Substantia nigra (tissue), 51 donors: ENCODE measurements at places on chromosomes 4 and X.

DNA sequence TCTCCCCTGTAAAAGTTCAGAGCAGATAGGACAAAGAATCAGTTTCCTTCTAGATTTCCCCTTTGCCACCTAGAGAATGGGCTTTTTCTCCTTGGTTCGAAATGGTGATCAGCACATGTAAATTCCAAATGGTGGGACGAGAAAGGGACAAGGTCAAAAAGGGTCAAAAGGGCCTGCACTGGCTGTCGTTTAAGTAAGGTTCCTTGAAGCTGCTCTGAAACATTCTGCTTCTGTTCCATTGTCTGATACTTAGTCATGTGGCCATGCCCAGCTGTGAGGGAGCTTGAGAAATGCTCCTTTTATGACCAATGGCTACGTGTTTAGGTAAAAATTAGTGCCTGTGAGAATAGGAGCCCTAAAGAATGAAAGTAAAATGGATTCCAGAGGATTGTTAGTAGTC is 165.9 kb upstream of the CENPE start:
- DNase-seq = no peak

DNA sequence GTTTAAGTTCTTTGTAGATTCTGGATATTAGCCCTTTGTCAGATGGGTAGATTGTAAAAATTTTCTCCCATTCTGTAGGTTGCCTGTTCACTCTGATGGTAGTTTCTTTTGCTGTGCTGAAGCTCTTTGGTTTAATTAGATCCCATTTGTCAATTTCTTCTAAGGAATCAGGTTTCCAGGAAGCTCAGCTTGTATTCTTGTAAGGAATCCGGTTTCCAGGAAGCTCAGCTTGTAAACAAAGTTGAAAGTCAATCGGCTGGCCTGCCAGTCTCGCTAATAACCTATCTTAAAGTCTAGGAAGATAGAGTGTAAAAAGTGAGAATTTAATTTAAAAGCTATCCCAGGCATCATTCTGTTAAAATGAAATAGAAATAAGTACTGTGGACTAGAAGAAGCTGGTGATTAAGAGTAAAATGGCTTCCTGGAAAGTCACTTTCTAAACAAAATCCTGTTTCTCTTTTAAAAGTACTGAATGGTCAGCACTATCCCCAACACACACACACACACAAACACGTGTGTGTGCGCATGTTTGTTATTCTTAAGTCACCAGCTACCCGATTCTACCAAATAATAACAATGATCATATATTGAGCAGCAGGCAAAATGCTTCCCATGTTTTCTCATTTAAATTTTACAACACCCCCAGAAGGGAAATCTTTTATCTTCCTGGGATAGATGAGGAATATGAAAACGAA is 171.7 kb downstream of the PAPSS1 start:
- no peak for DNase-seq

DNA sequence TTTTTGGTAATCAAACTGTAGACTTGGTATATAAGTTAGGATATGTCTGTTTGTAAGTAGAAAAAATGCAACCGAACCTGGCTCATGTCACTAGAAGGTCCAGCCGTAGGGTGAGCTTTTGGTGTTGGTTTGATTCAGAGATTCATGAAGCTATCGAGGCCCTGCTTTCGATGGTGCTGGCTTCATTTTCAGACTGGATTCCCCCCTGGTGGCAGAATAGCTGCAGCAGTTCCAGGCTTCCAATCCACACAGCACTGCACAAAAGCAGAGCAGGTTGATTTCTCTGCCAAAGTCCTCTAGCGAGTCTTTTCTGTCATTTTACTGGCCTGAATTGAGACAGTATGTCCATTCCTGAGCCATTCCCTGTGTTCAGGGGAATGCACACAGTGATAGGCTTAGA is 33.1 kb downstream of the PDK3 start:
- DNase-seq = no peak

- DNase-seq = no peak
Measured at GRCh38 chrX:16427668-16428067, 222.3 kb upstream of the S100G start.

DNA sequence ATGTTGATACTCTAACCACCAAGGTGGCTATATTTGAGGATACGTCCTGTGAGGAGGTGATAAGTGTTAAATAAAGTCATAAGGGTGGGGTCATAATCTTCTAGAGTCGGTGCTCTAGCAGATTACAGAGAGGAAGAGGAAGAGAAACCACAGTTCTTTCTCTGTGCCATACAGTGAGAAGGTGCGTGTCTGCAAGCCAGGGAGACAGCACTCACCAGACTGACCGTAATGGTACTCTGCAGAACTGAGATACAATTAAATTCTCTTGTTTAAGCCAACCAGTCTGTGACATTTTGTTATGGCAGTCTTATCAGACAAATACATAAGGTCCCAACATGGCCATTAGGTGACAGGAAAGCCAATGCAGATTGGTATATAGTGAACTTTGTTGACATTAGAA is 480.9 kb upstream of the IGFBP7 start:
- DNase-seq = no peak

DNA sequence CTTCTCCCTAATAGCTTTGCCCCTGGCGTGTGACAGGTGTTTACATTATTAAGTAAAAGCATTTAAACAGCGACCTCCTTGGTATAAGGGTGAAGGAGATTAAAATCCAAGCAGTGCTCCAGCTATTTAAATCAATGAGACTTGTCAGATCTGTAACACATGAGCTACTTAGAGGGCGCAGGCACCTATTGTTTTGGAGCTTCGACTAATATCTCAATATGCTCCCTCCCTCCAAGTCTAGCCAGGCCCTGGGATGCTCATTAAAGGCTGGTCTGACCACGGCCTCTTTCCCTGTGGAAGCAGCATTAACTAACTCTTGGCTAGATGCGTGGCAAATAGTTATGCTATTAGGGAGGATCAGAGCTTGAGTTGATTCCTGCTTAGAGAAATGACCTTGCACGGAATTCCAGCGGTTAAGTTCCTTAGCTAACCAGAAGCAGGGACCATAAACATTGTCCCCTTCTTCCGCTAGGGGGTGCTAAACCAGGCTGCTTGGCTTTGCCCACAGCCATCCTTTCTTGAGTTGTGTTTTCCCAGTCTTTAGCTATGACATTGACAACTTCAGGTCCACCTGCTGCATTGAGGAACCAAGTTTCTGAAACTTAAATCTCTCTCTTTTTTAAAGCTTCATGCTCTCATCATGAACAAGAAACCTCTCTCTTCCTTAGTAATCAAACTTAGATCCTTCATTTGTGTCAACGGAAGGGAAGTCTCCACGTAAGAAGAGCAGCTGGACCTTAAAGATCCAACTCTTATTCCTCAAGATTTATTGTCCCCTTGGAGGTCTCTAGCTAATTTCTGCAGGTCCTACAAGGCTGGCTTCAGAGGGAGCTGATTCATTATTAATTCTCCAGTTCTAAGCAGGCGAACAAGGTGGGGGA is 80.7 kb upstream of the IGFBP7 start:
- no peak for DNase-seq
